AG04449 (cell line): ENCODE measurements at places on chromosomes 5 and 9.
A peak's percentile ranks its signal among the peaks of the same experiment; 100 is the strongest.

- DNase-seq: no peak
Measured at GRCh38 chr9:114464281-114465051, 40.8 kb downstream of the WHRN start.

DNA sequence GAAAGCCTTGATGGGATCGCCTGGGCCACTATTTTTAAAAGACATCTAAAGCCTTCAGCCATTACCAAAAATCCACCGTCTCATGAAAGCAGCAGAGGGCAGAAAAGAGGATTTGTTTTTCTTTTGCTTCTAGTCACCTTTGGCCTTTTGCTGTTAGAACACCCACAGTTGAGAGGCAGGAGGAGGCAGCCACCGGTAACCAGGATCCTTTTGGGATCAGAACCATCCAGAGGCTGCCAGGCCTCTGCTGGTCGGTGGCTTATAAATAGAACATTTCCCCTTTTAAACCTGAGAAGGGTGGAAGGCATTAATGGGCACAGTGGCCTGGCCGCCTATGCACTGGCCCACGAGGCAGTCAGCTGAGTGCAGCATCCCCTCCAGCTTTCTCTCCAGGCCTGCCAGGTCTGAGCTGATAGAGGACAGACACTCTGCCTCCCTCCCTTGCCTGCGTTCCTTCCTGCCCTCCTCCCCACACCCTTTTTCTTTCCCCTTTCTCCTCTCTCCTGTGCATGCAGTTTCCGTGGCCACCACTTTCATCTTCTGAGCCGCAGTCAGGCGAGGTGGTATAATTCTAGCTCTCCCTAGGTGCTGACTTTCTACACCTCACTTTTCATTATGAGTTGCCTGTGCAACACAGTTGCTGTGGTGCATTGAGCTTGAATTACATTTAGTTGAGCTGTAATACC lies 253.4 kb downstream of the ARHGAP26 start:
- no peak for DNase-seq

DNA sequence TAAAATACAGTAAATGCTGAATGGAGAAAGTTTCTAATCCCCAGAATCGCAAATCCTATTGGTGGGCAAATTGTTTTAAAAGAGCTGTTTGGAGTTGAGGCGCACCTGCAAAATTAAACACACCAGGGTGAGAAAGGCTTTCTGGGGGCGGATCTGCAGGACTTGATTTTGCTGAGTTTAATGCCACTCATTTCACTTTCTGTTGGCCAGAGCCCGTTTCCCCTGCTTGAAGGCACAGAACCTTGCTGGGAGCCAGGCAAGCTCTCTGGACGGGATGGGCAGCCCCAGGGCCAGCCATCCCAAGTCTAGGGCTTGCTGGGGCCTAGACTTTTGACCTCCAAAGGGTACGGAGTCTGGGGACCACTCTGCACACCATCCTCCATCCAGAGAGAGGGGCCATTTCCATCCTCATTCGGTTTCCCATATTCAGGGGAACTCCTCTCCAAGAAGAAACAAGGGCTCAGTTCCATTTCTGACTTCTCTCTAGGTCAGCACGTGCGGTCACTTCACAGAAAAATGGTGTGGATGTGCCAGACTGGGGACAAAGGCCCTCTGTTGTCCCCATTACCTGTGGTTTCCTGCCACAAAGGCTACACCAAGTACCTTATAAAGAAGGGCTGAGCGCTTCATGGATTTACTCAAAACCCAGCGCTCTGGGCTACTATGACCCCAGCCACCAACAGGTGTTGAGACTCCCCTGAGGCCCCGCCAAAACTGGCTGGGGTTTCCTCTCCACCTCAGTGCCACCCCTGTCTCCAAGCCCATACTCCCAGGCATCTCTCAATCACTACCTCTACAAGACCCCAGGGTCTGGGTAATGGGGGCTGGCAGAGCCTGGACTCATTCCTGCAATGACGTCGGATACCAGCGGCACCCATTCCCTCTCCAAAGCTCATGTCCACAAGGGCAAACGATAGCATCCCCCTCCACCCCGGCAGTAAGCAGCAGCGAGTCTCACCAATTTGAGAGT lies 170.0 kb downstream of the AUH start:
- no peak for DNase-seq

DNA sequence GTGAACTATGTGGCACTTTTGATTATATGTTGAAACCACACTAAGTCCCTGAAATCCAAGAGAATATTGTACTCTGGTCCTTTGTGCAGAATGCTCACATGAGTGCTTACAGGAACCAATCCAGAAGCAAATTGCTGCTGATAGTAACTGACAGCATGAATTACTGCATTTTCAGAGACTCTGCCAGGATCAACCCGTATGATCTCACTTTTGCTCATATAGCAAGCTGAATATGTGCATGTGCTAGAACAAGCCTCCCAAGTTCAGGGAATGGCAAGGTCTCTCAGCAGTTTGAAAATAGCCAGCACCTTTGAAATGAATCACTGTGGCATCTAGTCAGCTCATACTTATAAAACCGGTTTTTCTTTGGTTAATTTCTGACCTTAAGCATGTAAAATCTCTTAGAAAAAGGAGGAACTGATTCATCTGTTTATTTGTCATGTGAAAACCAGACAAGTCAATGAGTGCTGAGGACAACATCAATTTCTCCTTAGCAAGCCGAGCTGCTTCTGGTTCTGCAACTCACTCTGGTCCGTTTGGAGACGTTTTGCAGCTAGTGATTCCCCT lies 215.7 kb upstream of the ELL2 start:
- DNase-seq: peak; percentile 31

DNA sequence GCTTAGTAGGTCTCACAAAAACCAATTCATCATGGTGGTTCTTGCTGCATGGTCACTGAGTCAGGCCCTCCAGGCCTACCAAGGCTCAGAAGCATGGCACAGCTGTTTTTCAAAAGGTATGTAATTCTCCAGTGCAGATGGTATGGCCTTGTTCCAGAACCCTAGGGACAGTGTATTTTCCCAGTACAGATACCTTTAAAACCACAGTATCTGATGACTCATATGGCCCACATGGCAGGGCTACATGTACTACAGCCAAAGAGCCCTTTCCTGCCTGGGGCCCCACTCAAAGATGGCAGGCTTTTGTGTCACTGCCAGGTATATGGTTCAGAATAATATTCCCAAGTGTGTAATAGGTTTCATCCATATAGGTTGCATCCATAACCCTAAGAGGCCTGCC lies 16.5 kb downstream of the CSF2 start:
- no peak for DNase-seq

GRCh38 chr5:64018966-64019365 lies 56.7 kb upstream of the HTR1A start:
- no peak for DNase-seq

DNA sequence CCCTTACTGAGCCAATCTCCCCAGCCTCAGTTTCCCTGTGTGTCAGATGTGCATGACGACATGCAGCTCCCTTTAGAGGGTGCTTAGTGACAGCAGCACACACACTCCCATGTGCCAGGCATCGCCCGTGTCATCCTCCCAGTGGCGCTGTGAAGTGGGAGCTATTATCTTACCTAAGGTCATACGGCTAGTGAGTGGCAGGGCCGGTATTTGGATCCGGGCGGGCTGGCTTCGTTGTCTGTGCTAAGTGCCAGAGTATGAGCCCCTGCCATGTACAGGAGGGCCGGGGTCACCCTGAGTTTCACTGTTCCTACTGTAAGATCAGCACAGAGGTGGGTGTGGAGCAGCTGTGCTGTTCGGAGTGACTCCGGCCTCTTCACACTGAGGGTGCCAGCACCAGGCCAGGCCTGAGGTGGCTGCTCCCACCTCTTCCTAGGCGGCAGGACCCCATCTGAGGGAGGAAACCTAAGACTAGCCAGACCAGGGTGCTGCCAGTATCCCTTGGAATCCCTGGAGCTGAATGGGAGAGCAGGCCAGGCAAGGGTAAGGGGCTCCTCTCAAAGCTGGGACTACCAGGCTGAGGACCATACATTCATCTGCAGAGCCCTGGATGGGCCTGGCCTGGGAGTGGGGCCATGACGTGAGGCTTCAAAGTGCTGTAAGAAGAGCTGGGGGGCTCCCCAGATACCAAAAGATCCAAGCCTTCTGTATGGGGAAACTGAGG lies 22.5 kb downstream of the AQP7 start:
- DNase-seq: no peak

DNA sequence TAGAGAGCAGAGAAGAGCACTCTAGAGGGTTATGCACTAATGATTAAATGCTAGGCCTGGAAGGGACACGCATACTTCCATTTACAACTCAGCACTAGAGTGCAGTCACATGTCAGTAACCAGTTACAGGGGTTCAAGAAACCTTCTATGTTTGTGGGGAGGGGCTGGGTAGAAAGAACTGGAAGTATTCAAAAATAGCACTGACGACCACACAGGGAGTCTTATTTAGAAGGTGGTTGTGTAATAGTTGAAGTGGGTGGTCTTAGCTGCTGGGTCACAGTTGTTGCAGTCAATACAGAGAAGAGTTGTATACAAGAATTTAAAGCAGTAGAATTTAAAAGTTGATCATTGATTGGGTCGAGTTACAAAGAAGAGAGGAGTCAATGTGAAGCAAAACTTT lies 15.4 kb downstream of the AOPEP start:
- no peak for DNase-seq

DNA sequence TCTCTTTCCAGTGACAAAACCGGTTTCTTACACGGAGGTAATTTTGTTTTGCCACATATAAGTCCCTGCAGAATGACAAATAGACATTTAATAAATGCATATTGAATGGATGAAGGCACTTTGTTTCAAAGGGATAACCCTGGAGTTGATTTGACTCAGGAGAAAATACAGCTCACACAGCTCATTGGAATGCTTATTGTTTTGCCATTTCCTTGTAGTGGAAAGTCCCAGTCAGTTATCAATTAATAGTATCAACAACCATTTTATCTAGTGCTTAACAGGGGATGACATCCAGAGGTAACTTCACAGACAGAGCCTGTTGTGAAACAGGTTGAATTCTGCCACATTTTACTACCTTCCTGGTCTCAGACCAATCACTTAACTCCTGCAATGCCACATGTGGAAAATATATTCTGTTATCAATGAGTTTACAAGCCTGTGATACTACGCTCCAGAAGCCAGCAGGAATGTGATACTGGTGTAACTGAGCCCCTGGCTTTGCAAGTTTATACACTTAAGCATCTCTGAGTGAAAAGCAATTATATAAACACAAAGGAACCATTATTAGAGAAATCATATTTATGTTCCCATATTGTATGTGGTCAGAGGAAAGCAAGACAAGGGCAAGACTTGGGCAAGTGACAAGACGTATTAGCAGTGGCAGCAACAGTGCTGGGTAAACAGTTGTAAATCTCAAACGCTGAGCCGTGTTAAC lies 123.1 kb upstream of the ANKRD55 start:
- DNase-seq: no peak

- no peak for DNase-seq
Measured at GRCh38 chr5:32581010-32581785, 4.2 kb upstream of the SUB1 start.

- DNase-seq: no peak
Measured at GRCh38 chr5:56314529-56314928, 81.4 kb upstream of the ANKRD55 start.

GRCh38 chr5:10746711-10747110 lies 14.3 kb downstream of the DAP start:
- DNase-seq: no peak

- no peak for DNase-seq
Measured at GRCh38 chr9:100052375-100052774, 46.4 kb downstream of the ERP44 start.
